Right cardiac atrium (tissue), 5 donors: ENCODE measurements at places on chromosomes 4 and X. TPM values are rescaled to one million over a fixed set of nuclear protein-coding genes. Genes with fewer than 3 reads are reported as not detected.
A peak's percentile ranks its signal among the peaks of the same experiment; 100 is the strongest.

DNA sequence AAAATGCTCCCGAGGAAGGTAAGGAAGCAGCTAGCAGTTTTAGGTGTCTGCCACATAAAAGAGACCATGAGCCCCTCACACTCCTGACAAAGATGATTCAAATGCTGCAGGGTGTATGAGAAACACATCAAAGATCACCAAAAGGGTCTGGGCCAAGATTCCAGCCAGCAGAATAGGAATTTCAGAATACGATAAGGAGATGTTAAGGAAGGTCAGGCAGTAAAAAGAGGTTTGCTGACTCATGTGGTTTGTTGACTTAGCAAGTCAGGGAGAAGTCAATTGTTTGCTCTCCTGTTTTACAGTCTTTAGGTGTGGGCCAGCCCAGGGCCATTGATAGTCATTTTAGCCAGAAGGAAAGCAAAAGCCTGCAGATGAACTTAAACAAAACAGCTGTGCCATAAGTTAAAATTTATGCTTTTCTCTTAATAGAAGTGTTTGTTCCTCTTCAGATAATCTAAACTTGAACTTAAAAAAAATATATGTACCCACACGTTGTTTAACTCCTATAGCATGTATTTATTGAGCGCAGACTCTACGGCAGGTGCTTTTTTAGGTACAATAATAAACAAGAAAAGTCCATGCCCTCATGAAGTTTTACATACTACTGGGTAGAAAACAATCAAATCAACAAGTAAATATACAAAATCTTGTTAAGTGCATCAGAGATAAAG, 115.6 kb downstream of the CAMK2D start:
- no peak for DNase-seq

DNA sequence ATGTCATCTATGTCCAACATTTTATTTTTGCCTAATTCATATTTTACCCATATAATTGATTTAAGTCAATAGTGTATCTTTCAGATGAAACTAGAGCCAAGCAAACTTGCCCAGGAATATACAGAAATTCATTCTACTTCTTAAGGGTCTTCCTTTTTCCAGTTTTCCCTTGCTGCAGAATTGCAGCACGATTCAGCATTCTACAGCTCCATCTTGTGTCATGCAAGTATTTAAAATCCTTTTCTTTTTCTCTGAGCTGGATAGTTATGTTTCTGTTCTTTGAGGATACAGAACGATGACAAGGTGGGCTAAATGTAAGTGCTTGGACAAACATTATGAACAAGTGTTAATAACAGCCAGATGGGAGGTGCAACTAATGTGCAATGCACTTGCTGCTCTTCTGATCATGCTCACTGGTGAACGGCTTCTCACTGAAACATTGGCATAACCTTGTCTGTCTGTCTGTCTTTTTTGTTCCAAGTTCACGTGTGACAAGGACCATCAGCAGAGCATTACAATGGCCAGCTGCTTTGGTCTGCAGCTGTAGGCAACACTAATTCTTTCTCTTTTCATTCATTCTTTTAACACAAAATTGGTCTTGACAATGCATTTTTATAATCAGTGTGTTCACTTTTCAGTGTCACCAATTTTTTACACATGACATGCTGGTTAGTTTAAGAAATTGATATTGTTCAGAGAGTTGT, 1821.7 kb downstream of the ARAP2 start:
- DNase-seq = no peak

DNA sequence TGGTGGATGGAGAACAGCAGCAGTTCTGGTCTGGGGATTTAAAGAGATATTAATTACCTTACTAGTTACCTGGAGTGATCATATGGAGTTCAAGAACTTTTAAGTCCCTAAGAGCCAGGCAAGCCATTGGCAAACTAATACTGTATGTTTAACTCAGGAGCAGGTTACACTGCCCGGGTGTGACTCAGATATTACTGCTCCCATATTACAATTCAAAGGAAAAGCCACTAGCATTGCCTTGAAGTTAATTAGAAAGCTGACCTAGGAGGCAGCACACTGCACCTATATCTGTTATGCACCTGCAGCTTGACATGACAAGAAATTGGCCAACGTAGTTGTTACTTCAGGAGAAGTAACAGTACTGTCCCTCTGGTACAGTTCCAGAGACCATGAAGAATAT, 47.2 kb downstream of the GRK4 start:
- no peak for DNase-seq

DNA sequence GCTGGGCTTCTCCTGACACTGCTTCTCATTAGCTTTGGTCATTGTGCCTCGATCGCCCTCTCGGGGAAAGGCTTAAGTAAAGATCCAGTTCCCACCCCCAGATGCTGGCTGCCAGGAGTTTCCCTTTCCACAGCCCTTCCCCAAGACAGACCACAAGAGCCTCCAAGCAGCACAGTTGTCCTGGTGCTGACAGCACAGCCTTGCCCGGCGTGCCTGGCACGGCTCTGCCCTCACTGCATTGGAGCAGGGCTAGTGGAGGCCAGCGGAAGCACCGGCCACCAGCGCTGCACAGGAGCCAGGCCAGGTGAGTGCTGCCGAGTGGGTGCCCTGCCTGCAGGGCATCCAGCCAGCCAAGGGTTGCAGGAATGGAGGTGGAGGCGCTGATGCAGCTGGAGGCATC, 9.7 kb upstream of the MSANTD1 start:
- no peak for DNase-seq

The STAP1 gene
- total RNA-seq = not detected

DNA sequence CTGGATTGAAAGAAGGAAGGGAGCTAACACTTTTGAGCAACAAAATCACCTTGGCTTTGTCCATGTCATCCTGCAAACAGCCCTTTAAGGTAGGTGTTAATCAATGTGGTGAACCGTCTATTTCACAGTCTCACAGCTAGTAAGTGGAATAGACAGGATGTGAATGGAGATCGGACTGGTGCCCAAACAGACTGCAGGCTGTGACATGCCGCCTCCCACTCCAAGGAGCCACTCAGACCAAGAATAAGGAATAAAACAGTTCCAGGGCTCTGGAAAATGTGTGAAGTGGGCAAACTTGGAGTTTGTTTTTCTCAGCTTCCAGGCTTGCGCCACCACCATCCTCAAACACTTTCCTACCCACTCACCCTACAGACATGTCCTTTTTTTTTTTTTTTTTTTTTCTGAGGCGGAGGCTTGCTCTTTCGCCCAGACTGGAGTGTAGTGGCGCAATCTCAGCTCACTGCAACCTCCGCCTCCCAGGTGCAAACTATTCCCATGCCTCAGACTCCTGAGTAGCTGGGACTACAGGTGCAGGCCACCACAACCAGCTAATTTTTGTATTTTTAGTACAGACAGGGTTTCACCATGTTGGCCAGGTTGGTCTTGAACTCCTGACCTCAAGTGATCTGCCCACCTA, 57.7 kb upstream of the SEC24B start:
- DNase-seq = no peak

DNA sequence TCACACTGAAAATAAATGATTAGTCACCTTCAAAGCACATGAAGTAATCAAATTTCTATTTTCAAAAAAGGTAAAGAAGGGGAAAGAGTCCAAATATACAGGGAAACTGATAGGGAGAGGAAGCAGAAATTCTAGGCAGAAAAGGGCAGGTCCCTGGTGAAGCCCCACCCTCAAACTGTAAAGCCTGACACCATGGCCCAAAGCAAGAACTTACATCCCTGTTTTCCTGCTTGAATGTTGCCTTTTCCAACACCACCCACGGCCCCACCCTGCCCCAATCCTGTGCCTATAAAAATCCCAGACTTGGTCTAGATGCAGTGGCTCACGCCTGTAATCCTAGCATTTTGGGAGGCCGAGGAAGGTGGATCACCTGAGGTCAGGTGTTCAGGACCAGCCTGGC, 361.8 kb downstream of the PPP3CA start:
- no peak for DNase-seq

GRCh38 chr4:123785538-123785937, 388.9 kb downstream of the SPRY1 start:
- peak; percentile 72 for DNase-seq

DNA sequence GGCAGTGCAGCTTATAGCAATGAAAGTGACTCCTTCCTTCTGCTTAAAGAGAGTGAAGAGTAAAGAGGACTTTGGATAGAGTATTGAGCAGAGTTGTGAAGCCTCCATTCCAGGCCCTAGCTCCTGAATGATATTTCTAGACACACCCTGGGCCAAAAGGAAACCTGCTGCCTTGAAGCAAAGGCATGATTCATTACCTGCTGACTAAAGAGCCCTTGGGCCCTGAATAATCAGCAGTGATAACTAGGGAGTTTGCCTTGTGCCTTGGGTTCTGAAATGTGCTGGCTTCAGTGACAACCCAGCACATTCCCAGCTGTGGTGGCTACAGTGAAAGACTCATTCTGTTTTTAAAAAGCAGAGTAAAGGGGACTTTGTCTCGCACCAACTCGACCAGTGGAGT, 49.2 kb downstream of the STPG2 start:
- DNase-seq = no peak

The GAR1 gene
- total RNA-seq = 7.4 TPM

DNA sequence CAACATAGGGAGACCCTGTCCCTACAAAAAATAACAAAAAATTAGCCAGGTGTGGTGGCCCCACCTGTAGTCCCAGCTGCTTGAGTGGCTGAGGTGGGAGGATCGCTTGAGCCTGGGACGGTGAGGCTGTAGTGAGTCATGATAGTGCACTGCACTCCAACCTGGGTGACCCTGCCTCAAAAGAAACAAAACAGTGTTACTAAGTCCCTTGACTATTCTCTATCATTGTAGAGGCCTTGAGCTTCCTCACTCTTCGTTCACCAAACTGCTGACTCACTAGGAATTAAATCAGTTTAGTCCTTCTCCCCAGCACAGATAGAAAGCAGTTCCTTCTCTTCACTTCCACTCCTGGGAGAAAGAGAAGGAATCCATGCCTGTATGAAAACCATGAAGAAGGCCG, 14.5 kb downstream of the CDS1 start:
- DNase-seq = no peak
